ENCODE measurements at places on chromosomes 12 and 14.
A peak's percentile ranks its signal among the peaks of the same experiment; 100 is the strongest.

DNA sequence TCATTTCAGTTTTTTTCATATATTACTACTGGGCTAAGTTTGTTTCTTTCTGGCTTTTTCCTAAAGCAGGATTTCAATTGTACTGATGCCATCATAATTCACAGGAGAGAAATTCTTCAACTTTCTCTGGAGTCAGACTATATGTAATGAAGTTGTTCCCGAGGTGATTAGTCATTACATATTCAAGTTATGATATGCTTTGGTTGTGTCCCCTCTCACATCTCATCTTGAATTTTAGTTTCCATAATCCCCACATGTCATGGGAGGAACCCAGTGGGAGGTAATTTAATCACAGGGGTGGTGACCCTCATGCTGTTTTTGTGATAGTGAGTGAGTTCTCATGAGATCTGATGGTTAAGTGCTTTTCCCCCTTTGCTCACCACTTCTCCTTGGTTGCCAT is 227.5 kb upstream of the LRIG3 start:
- DNase-seq: no peak

DNA sequence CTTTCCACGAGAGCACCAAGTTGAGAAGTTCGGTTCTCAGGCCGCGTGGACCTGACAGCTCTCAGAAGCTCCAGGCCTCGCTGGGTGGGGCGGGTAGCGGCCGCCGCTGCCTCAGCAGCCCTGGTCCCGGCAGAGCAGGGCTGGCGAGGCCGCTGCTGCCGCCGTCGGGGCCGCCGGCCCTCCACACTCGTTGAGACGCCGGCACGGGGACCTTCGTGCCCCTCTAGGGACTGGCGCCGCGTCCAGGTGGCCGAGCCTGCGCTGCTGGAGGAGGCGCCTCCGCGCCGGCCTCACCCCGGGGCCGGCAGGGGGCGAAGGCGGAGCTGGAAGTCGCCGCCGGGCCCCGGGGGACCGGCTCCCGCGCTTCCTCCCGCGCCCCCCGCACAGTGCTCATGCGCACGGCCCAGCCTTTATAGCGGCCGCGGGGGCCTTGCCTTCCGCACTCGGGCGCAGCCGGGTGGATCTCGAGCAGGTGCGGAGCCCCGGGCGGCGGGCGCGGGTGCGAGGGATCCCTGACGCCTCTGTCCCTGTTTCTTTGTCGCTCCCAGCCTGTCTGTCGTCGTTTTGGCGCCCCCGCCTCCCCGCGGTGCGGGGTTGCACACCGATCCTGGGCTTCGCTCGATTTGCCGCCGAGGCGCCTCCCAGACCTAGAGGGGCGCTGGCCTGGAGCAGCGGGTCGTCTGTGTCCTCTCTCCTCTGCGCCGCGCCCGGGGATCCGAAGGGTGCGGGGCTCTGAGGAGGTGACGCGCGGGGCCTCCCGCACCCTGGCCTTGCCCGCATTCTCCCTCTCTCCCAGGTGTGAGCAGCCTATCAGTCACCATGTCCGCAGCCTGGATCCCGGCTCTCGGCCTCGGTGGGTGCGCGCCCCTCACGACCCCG is at the start of gene COCH:
TSS of gene COCH (plus strand) at position 440 of the 879 bp plus-strand sequence. CDS start at position 820, 380 bp downstream.
- DNase-seq: no peak

DNA sequence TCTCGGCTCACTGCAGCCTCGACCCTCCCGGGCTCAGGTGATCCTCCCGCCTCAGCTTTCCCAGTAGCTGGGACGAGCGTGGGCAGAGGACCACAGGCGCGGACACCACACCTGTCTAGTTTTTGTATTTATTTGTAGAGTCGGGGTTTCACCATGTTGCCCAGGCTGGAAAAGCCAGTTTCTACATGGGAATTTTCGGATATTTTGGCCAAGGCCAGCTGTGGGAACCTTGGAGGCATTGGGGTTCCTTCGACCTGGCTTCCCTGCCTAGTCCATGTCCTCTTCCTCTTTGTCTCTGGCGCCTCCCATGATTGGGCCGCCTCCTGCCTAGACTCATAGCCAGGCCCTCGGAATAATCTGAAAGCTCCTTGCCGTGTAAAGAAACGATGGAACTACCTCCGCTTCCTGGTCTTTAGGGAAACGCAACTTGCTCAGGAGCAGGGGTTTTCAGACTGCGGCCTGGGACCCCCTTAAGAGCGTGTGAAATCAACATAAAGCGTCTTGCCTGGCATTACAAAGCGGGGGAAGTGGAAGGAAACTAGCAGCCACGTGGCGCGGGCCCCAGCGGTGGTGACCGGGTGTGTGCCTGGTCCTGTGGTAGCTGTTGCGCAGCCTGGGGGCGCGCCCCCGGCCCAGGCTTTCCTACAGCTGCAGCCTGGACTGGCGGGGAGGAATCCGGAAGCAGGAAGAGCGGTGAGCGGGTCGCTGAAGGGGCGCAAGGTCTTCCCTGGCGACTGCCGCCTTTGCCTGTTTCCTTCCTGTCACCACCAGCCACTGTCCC is 1.4 kb upstream of the HSP90AA1 start:
- DNase-seq: peak; percentile 17

DNA sequence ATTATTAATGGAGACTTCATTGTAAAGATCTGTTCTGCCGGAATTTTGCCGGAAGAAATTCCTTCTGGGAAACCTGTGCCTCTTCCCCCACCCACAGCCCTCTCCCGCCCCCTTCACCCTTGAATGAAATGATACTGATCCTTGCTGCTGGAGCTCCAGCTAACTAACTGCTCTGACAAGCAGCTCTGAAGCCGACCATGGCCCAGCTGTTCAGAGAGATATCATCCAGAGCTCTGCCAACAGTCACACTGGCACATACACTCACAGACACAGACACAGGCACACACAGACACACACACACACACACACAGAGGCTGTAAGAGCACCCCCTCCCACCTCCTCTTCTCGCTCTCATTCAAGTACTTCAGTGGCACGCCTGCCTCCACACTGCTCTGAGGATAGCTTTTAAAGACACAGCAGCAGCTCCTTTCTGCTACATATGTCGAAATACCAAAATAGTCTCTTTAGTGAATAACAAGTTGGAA is 88.6 kb downstream of the R3HDM2 start:
- DNase-seq: no peak

DNA sequence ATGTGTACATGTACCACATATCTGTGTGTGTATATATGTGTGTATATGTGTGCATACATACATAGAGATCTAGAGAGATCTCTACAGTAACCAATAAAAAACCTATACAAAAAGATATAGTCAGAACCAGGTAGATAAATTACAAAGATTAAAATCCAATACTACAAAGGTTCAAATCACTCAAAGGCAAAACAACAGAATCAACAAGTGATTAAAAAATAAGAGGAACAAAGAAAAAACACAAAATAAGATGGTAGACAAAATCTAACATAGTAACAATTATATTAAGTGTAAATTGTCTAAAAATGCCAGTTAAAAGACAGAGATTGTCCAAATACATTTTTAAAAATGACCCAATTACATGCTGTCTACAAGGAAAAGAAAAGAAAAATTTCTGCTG is 83.6 kb downstream of the R3HDM2 start:
- no peak for DNase-seq

DNA sequence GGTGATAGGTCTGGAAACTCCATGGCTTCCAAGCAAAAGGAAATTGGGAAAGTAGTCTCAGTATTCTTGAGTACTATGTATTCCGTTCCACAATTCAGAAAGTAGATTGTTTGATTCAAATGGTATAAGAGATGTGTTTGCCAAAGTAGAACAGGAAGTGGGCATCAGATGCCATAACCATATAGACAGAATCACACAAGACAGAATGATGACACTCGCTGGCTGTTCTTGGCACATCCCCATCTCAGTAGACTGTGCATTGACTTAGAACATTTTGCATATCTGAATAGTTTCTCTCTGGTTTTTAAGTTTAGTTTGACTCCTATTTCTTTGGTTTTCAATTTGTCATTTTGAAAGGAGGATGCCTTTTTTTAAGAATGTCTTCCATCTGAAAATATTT is 221.1 kb upstream of the RGS6 start:
- DNase-seq: no peak

DNA sequence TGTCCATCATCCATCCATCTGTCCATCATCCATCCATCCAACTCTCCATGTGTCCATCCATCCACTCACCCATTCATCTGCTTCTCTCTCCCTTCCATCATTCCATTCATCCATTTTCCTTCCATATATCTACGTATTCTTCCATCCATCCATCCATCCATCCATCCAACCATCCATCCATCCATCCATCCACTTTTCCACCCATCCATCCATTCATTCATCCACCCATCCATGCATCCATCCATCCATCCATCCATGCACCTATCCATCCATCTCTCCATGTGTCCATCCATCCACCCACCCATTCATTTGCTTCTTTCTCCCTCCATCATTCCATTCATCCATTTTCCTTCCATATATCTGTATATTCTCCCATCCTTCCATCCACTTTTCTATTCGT is 214.0 kb upstream of the RTL1 start:
- no peak for DNase-seq

DNA sequence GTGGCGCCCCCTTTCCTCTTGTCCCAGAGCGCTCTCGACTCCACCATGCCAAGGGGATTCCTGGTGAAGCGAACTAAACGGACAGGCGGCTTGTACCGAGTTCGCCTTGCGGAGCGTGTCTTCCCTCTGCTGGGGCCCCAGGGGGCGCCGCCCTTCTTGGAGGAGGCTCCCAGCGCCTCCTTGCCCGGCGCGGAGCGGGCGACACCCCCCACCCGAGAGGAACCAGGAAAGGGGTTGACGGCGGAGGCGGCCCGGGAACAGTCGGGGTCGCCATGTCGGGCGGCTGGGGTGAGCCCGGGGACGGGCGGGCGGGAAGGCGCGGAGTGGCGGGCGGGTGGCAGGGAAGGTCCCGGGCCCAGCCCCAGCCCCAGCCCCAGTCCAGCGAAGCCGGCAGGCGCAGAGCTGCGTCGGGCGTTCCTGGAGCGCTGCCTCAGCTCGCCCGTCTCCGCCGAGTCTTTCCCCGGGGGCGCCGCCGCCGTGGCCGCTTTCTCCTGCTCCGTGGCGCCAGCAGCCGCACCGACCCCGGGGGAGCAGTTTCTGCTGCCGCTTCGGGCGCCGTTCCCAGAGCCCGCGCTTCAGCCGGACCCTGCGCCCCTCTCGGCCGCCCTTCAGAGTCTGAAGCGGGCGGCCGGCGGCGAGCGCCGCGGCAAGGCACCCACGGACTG is 376 bp downstream of the INSM2 start:
- no peak for DNase-seq

DNA sequence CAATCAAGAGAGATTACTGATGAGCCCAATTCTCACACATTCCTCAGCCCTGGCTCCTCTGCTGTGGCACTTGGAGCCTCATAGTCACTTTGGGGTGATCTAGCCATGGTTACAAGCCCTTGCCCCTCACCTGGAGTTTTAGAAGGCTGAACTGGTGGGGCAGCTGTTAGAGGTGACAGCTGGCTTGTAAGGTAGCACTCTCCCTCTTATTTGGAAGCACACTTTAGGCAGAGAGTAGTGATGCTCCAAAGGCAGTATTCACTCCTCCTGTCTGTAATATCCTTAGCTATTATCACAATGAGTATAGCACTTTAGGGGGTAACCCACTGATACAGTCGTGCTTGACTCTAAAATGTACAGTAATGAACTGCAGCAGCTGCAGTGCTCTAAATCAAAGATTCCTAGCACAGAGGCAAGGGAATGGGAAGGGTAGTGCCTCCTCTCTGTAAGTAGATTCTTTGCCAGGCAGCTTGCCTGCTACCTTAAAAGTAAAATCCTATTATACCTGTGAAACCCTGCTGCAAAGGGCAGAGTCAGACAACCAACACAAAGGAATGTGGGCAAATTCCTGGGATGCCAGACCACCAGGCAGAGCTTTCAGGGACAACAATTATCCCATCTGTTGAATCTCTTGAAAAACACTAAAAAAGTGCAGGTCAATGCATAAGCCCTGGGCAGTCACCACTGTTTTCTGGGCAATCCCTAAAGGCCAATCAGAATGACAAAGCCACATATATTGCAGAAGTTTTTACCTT is 336.3 kb downstream of the NOVA1 start:
- DNase-seq: no peak

- DNase-seq: no peak
Observed at GRCh38 chr12:83408146-83408545, 721.4 kb downstream of the TMTC2 start.

DNA sequence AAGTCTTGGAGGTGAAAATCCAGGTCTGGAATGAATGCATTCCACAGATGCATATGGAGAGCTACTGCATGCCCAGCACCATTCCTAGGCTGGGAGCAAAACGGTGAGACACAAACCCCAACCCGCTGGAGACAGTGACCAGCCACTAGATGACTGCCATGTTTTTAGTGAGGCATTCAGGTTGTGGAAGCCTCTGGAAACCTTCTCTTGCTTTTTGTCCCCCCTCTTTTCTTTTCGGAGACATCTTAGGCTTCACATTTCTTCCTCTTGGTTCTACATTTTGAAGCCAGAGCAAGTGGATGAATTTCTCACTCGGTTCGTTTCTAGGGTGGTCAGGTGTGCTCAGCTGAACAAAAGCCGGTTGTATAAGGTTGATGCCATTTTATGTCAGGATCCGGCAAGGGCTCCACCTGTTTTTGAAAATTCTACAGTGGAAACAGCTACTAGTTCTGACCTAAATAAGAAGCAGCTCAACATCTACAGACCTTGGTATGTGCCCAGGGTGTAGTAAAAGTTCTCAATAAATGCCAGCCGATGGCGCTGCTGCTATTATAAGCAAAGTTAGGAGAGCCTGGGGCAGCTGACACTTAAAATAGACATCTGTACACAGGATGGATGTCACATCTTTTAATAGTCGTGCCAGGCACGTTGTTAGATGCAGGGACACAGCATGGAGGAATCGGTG is 1.8 kb upstream of the ZNF839 start:
- DNase-seq: no peak

DNA sequence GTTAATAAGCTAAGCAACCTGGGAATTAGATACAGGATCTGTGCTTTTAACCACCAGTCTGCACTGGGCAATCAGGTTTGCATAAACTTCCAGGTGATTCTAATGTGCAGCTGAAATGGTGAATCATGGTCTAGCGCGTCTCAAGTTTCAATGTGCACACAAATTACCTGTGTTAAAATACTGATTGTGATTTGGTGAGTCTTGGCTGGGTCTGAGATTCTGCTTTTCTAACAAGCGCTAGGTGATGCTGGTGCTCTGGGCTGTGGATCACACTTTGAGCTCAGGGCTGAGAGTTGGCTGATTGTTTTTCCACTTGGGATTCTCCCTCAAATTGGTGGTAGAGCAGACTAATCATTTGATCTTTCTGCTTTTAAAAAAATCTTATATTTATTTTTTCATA is 124.8 kb downstream of the C12orf75 start:
- no peak for DNase-seq

- DNase-seq: no peak
Observed at GRCh38 chr12:60926256-60926655, 1330.4 kb downstream of the SLC16A7 start.

GRCh38 chr12:4356041-4356327 is 23.5 kb downstream of the FGF23 start:
- no peak for DNase-seq

GRCh38 chr12:84599539-84599938 is 313.1 kb downstream of the SLC6A15 start:
- DNase-seq: no peak

- no peak for DNase-seq
Observed at GRCh38 chr14:92927349-92928257, 4.7 kb downstream of the CHGA start.

GRCh38 chr12:98211909-98212695 is 303.3 kb upstream of the TMPO start:
- no peak for DNase-seq

GRCh38 chr14:42028607-42029006 is 421.9 kb downstream of the LRFN5 start:
- no peak for DNase-seq

- DNase-seq: no peak
Observed at GRCh38 chr12:47965581-47965980, 2.2 kb downstream of the TMEM106C start.

GRCh38 chr12:99343960-99344359 is 303.6 kb upstream of the GARIN6 start:
- DNase-seq: no peak

GRCh38 chr14:100092832-100093231 is 27.6 kb downstream of the EVL start:
- no peak for DNase-seq

All from stimulated activated CD8-positive, alpha-beta memory T cell treated with anti-CD3 and anti-CD28 coated beads, Interleukin-4, amount 100 ng/mL, for 1 hour (primary cell).